T1000 (cell line): ENCODE measurements at places on chromosomes 13 and 19.

DNA sequence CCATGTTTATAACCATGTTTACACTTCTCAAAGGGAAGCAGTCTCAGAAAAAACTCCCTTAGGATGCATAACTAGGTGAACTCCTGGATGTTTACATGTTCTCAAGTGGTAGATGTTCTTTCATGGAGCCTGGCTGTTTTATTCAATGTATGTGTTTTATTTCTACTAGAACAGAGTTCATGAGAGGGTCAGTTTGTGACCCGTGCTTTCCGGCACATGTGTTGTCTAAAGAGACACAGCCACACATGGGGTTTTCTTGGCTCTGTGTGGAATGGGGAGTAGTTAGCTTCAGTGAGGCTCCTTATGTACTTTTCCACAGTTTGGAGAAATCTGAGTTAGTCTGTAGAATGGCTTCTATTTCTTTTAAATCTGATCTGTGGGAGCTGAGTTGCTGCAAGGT is 60.9 kb downstream of the ATP8A2 start:
- no peak for DNase-seq

DNA sequence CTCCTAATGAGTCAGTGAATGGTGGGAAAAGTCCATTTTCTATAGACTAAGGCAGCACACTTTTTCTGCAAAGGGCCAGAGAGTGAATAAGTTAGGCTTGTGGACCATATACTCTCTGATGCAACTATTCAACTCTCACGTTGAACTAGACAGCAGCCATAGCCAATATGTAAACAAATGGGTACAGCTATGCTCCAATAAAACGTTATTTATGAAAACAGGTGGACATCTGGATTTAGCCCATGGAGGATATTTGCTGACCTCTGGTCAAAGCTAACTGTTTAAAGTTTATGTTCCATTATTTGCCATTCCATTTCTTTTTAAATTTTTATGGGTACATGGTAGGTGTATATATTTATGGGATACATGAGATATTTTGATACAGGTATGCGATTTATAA is 4.7 kb upstream of the CCDC169 start:
- no peak for DNase-seq

DNA sequence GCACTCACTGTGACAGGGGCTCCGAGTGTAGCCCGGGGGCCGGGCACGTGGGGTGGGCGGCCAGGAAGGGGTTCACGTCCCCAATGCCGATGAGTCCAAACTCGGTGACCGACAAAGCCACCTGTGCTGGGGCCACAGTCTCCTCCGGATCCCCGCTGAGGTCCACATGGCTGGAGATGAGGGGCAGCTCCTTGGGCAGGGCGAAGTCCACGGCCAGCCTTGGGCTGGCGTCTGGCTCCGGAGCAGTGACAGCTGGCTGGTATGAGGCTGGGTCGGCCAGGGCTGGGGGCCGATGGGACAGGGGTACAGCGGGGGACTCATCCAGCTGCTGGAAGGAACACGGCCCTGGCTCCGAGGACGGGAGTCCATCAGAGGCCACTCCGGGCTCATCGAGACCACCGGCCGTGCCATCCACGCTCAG is 15.9 kb upstream of the PLPP2 start:
- no peak for DNase-seq

DNA sequence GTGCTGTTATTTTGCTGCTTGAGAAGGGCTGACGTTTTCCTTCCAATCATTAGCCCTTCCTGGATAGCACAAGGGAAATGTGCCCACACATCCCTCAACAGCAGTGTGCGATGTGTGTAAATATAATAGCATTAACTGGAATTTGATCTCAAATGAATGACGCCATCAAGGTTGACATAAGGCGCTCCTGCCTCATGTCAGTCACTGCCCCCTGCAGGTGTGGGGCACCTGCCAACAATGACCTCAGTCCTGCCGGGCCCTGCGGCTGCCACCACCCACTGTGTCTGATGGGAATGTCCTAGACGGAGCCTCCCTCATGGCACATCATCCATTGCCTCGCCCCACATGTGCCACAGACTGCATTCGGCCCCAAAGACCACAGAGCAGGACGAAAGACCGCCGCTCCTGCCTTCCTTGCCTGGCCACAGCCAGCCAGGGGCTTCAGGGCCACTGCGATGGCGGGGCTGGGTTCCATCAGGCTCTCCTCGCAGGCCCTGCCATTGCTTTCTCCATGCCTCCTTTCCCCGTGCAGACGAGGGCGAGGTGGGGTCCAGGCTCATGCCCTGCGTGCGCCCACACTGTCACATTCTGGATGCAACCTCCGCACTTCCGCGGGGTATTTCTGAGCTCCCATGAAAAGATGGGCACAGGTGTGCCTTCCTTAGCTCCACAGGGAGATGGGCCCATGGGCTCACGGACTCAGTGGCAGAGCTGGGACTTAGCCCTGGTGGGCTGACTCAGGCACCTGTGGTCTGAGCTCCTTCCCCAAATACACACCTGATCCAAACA is 146.7 kb downstream of the SOX1 start:
- DNase-seq = no peak
